ENCODE measurements at places on chromosomes 12 and 14. TPM values are rescaled to one million over a fixed set of nuclear protein-coding genes. Genes with fewer than 3 reads are reported as not detected.

DNA sequence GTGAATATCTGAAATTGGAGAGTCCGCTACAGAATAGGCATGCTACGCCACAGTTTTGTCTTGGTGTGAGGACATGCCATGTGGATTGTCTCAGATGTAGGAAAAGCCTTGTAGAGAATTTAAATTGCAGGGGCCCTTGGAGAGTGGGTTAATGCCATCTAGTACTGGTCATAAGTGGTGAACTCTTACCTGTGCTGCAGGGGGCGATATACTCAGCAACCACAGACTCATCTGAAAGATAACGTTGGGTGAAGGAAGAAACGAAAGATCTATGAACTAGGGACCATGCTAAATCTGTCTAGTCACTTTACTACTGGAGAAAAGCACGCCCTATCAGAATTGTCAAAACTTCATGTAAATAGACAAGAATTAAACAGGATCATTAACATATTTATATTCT lies 33.7 kb upstream of the A2M start:
- no peak for DNase-seq

GRCh38 chr14:63677891-63678379 lies 36.3 kb upstream of the WDR89 start:
- DNase-seq, result peak; percentile 20

- peak; percentile 13 for DNase-seq
Measured at GRCh38 chr12:108495054-108495453, 20.0 kb upstream of the FICD start.

GRCh38 chr12:6551063-6551461 lies 4.8 kb downstream of the IFFO1 start:
- no peak for DNase-seq

DNA sequence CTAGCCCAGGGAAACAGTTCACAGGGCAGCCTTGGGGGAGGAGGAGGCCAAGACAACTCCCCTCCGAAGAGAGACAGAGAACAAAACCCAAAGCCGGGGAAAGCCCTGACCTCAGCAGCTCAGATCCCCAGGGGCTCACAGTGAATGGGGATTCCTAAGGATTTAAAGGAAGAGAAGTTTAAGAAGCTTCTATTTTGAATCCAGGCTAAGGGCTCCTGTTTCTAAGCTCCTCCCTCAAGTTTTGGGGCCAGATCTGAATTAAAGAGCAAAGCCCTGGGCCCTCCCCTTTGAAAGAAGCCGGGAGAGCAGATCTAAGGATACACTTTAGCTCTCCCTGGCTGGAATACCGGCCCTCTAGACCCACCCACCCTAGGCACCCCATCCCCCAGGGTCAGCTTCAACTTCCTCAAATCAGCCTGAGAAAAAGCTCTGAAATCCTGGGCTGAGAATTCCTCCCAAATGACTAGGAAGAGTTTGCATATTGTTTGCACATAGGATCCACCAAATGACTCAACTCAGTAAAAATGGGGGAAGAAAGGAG lies 3.9 kb downstream of the KDM2B start:
- DNase-seq, result peak; percentile 15

- no peak for DNase-seq
Measured at GRCh38 chr14:54808326-54809161, 94.1 kb downstream of the GCH1 start.

DNA sequence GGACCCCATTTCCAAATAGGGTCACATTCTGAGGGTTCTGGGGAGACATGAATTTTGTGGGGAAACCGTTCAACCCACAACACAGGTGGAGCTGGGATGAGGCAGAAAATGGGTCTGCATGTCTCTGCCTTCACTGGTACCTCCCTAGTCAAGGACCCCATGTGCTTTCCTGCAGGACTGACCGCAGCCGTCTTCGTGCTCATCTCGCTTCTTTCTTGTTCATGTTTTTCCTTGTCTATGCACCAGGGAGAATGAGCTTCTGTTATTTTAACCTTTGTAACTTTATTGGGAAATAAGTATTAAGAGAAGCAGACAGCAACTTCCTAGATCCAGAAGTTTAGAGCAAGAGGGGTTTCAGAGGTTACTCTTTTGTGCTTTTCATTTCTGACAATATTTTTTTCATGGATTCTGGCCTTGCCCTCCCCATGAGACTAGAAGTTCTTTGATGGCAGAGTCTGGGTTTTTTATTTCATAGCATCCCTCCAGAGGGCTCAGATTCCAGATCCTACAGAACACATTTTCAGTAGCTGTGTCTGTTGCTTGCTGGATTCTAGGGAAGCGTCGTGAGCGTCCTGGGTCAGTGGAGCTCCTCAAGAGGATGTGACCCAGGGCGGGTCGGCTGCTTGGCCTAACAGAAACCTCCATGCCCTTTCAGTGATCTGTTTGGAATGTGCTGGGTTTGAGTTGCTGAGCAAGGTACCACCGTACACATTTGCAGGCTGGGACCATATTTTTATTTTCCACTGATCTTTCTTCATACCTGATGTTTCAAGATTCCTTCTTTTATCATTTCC lies 104.2 kb downstream of the ADGRD1 start:
- no peak for DNase-seq

GRCh38 chr14:99064262-99064954 lies 207.6 kb downstream of the BCL11B start:
- DNase-seq, result no peak

DNA sequence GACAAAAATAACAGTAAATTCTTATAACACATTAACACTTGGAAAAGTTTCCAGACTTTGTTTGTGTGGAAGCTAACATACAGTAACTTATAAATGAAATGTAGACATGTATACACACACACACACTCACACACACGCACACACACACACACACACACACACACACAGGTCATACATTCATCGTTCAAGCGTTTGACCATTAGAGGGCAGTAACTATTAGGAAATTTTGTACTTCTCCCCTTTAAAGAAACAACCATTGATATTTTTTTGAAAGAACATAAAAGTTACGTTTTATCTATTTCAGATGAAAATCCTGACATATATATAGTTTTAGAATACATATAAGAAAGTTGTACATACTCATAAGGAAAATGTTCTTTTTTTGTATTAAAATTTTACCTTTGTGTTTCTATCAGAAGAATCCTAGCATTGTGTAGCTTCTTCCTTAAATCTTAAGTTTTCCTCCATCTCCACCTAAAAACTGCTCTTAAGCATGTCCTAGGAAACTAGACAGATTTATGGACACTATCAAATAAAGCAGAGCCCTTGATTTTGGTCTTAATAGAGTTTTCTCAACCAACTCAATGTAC lies 29.0 kb downstream of the PTPRQ start:
- DNase-seq, result peak; percentile 42

DNA sequence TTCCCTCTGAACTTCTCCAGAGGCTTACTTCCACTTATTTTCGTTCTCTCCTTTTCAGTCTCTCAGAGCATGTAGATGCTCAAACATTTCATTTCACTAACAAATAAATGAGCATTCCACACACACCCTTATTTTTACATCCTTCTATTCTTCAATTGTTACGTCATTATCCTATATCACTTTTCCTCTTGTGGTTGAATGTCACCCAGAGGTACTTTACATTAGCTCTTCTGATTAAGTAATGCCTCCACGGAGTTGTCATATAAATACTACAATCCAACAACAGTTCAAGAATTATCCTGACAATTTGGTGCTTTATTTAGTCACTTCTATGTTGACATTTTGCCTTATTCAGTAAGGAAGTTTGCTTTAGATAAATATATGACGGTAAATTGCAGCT lies 18.4 kb downstream of the FAR2 start:
- DNase-seq, result no peak

DNA sequence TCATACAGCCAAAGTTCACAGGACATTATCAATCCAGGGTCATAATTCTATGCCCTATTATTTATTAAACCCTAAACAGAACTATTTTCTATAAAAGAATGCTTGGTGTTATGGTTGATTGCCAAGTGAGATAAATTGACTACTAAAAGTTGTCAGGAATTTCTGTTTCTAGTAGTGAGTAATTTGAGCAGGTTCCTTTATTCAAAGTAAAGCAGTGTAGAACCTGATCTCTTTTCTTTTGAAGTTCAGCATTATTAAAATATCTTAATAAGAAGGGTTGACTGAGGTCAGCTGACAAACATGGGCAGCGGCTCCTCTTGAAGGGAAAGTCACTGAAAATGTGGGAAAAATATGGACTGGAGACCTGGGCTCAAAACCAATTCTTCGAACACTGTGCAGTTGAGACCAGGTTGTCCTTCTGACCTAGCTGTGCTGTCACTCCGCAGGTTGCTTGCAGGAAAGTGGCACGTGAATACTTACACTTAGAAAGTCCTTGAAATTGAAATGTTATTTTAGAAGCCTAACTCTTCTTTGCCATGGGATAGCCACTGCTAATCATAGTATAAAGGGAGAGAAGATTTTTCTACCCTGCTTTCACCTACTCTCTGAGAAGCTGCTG lies 141.0 kb downstream of the RASSF9 start:
- DNase-seq, result no peak

GRCh38 chr14:55309154-55309553 lies 37.9 kb downstream of the FBXO34 start:
- DNase-seq, result no peak

DNA sequence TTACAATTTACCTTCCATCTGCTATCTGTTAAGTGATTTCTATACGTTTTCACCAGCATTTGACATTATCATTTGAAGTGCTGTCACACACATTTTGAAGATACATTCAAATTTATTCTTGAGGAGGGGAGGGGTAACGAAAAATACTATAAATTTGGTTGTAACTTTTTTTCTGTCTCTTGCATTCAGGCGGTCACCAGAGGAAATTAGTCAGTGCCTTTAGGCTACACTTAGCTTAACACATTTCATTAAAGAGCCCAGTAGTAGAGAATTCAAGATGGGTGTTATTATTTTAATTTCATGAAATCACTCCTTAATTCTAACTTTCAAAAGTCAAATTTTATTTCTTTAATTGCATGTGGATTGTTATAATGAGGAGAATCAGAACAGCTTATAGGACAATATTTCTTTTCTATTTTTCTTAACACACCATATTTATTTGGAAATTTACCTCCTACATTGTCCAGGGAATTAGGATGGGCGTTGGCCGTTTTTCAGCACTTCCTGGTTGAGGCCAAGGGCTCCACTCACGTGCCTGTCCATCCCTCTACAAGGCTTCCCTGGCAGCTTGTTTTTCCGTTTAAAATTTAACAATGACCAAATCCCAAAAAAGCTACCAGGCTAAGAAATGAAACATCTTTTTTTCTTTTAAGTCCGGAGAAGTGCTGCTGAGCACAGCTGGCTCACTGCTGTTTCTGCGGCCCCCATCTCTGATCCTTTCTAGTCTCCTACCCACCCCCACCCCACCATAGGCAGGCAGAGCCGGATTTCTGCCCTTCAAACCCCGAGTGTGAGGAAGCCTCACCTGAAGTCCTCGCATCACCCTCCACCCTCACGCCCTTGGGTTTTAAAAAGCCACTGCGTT lies 1.1 kb upstream of the FAR2 start:
- peak; percentile 20 for DNase-seq

Gene MDGA2
- polyA plus RNA-seq, result 2.1 TPM

Gene EFS
- polyA plus RNA-seq, result 35.4 TPM

GRCh38 chr14:65301862-65302539 lies 110.5 kb upstream of the FUT8 start:
- DNase-seq, result no peak

DNA sequence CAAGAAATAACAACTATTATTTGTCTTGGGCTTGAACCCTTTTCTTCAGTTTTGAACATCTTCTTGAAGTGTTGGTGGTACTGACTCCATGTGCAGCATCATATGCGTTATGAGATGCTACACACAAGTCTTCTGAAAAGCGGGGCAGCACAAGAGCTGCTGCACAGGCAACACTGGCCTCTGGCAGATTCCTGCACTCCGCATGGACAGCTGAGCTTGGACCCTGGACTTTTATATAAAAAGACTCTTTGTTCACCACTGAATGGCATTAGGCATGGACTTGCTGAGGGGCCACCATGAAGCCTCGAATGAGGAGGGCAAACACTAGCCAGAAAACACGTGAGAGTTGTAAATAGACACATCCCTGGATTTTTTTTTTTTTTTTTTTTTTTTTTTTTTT lies 210.8 kb upstream of the NPAS3 start:
- DNase-seq, result no peak

DNA sequence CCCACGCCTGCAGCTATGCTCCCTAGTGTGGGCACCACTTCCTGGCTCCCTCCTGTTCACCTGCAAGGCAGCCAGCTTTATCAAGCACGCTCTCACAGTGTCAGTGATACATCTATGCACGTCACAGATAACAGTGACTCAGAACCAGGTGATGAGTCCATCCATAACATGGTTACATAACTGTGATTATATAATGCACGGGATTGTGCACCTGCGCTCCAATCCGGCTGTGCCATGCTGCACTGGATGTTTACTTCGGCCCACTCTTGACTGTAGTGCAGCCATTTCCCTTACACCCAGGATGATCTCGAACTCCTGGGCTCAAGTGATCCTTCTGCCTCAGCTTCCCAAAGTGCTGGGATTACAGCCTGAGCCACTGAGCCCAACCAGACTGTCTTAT lies 38.4 kb upstream of the CEP83 start:
- DNase-seq, result no peak

Gene MORN3
- 2.0 TPM for polyA plus RNA-seq

Gene TGFB3
- 18.3 TPM for polyA plus RNA-seq

- no peak for DNase-seq
Measured at GRCh38 chr14:24411443-24412389, 12.9 kb downstream of the NYNRIN start.

DNA sequence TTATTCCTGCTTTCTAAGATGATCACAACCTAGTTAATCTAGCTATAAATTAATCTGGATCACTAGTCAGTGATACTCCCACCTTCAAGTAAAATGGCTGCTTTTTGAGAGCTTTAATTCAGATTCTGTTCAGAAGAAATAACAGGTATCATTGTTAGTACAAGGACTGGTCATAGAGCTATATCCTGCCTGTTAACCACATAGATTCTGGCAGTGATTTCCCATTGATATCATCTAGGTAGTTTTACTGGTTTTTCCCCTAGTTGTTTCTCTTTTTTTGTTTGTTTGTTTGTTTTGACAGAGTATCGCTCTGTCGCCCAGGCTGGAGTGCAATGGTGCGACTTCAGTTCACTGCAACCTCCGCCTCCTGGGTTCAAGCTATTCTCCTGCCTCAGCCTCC lies 39.0 kb upstream of the HIF1A start:
- DNase-seq, result no peak

- DNase-seq, result no peak
Measured at GRCh38 chr14:90969531-90970166, 90.8 kb downstream of the RPS6KA5 start.

GRCh38 chr14:71591231-71591630 lies 341.0 kb upstream of the RGS6 start:
- DNase-seq, result no peak

- no peak for DNase-seq
Measured at GRCh38 chr14:99531251-99532096, 50.3 kb downstream of the CCNK start.

GRCh38 chr12:67637718-67638117 lies 10.8 kb upstream of the DYRK2 start:
- DNase-seq, result no peak

Gene TMEM30B
- 11.3 TPM for polyA plus RNA-seq

Gene NKX2-1
- not detected for polyA plus RNA-seq

Gene TAS2R42
- polyA plus RNA-seq, result not detected

Gene POLE2
- 34.7 TPM for polyA plus RNA-seq

Gene RAPGEF3
- polyA plus RNA-seq, result 61.2 TPM

Gene IL25
- polyA plus RNA-seq, result not detected

GRCh38 chr12:826331-826730 lies 74.0 kb downstream of the WNK1 start:
- DNase-seq, result no peak

Data from left kidney (tissue), 8 donors.